Right renal cortex interstitium (tissue), 3 donors: ENCODE measurements at places on chromosomes 6 and 20. TPM values are rescaled to one million over a fixed set of nuclear protein-coding genes. Genes with fewer than 3 reads are reported as not detected.

ZBTB46 gene
- 14.5 TPM for polyA plus RNA-seq

GRCh38 chr6:112296122-112296521 is 41.8 kb upstream of the LAMA4 start:
- DNase-seq = no peak

- DNase-seq = no peak
Measured at GRCh38 chr20:34834459-34834893, 9.0 kb upstream of the NCOA6 start.

- DNase-seq = no peak
Measured at GRCh38 chr6:1695546-1696462, 86.1 kb downstream of the FOXC1 start.

- DNase-seq = no peak
Measured at GRCh38 chr6:116126032-116126431, at the start of gene COL10A1. Gene COL10A1, minus strand, starts transcription at chr6:116126132. Its CDS starts 640 bp downstream, at chr6:116125492.

DNA sequence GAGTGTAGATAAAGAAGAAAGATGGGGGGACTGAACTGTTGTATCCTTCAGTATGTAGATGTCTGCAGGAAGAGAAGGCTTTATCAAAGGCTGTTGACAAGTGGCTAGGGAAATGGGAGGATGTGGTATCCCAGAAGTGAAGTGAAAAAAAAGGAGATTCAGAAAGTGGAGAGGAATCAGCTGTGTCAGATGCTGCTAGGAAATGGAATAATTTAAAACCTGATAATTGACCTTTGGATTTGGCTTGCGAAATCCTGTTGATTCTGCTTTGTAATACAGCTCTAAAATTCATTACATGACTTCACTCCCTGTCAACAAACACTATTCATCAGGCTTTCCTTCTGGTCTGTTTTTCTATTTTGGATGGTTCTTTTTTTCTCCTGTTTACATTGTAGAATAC is 41.7 kb downstream of the PHF3 start:
- no peak for DNase-seq

- DNase-seq = no peak
Measured at GRCh38 chr6:111429571-111429970, 53.4 kb downstream of the REV3L start.

GTF3C6 gene
- polyA plus RNA-seq = 106 TPM

DNA sequence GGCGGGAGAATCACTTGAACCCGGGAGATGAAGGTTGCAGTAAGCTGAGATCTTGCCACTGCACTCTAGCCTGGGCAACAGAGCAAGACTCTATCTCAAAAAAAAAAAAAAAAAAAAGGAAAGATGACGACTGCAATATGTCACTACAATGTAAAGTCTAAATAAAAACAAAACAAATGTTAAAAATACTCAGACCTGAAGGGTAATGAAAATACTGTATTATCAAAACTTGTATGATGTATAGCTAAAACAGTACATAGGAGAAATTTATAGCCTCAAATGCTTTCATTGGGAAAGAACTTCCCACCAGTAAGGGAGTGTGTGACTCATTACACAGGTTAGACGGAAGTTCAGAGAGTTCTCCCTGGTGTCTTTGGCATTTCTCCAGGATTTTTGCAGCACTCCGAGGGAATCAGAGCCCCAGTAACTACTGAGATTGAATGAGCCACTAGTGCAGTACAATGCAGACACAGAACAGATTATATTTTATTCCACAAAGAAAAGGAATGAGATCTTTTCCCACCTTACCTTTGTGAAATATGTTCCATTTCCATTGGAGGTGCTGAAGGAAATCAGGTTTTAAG is 12.5 kb upstream of the RALGAPB start:
- peak; percentile 71 for DNase-seq

DNA sequence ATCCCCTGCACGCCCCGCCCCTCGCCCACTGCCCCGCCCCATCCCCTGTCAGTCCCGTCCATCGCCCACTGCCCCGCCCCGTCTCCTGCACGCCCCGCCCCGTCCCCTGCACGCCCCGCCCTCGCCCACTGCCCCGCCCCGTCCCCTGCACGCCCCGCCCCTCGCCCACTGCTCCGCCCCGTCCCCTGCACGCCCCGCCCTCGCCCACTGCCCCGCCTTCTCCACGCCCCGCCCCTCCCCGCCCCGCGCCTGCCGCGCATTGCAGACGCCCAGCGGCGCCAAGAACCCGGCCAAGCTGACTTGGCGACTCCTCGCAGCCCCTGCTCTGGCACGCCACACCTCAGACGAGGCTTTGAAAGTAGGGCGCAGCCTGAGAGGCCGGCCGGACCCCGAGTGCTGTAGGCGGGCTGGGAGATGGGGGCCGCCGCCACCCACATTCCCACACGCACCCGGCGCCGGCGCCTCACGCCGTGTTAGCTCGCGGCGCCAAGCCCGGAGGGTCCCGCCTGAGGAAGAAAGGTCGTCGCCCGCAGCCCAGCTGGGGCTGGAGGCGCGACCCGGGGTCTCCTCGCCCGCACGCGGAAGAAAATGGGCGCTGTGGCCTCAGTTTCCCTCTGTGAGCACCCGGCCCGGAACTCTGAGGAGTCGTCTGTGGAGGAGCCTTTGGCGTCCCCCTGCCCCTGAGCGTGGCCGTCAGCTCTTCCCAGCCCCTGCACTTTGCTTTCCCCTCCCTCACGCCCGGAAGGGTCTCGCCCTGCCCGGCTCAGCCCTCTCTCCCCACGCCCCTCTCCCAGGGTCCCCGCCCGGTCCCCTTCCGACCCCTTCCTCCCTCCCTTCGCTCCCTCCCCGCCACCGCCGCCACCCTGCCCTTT is at the start of gene RAD21L1:
TSS of gene RAD21L1 (plus strand) at position 262 of the 872 bp plus-strand sequence. CDS start 2,410 bp downstream, outside the sequence.
- DNase-seq = no peak

RGS17 gene
- polyA plus RNA-seq = 2.7 TPM

DAAM2 gene
- 24.9 TPM for polyA plus RNA-seq

NR2E1 gene
- not detected for polyA plus RNA-seq

NKAIN4 gene
- polyA plus RNA-seq = 21.1 TPM

- no peak for DNase-seq
Measured at GRCh38 chr6:99138445-99138844, 190.7 kb upstream of the FBXL4 start.

DNA sequence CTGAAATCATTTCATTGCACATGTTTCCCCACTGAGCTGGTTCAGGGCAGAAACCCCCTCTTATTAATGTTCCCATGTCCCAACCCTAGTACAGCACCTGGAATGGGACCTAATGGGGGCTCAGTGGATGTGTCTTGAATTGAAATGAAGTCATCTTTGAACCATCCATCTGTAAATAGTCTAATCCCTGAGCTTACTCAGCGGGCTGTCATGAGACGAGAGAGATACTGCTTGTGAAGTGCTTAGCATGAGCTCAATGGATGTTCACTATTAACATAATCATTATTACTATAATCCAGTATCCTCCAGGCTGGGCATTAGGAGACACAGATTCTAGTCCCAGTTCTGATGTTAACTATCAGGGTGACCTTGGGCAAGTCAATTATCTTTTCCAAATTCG is 106.6 kb upstream of the LRFN2 start:
- DNase-seq = no peak

PIGT gene
- 101 TPM for polyA plus RNA-seq

GRCh38 chr20:11403711-11404110 is 514.0 kb upstream of the BTBD3 start:
- DNase-seq = peak; percentile 38

- DNase-seq = no peak
Measured at GRCh38 chr6:112284603-112285002, 30.2 kb upstream of the LAMA4 start.

- no peak for DNase-seq
Measured at GRCh38 chr6:81950877-81951276, 198.4 kb upstream of the TENT5A start.

- no peak for DNase-seq
Measured at GRCh38 chr20:34940081-34940481, 15.5 kb downstream of the GSS start.

DNA sequence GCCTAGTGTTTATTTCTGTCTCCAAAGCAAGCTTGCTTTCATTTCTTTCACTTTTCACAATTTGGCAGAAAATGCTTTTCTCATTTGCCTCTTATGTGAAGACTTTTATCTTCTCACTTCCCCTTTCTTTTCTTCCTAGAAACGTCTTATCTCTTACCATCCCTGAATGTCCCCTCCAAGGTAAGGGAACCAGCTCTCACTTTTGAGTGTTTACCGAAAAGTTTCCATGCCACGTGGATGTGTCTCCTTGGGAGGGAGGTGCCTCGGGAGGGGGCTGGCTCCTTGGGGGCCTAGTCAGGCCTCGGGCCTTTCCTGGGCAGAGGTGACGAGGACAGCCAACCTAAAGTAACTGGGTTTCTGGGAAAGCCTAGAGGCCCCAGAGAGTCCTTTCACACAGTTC is 127.4 kb downstream of the CD24 start:
- no peak for DNase-seq

TMEM74B gene
- 2.6 TPM for polyA plus RNA-seq

HLA-A gene
- 202 TPM for polyA plus RNA-seq

GRCh38 chr6:1860756-1861348 is 251.1 kb downstream of the FOXC1 start:
- no peak for DNase-seq

DNA sequence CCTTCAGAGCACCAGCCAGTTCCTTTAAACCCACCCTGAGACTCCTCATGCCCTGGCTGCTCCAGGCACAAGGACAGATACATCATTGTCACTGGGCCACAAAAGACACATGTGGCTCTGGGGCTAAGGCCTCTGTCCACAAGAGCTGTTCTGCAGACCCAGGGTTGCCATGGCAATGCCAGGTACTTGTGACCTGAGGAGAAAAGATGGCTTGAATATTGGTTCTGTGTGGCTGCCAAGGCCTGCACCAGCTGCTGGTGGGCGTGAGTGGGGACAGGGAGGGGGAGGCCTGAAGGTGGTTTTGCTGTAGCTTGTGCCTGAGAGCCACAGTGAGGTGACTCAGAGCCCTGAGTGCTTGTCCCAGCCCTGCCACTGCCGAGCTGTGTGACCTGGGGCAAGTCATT is 31.8 kb downstream of the SAYSD1 start:
- no peak for DNase-seq

TRIM15 gene
- polyA plus RNA-seq = 0.26 TPM

GRCh38 chr20:62225820-62226635 is 6.0 kb upstream of the HRH3 start:
- DNase-seq = no peak

ZNF831 gene
- 0.10 TPM for polyA plus RNA-seq

ERVFRD-1 gene
- polyA plus RNA-seq = 0.22 TPM

DNA sequence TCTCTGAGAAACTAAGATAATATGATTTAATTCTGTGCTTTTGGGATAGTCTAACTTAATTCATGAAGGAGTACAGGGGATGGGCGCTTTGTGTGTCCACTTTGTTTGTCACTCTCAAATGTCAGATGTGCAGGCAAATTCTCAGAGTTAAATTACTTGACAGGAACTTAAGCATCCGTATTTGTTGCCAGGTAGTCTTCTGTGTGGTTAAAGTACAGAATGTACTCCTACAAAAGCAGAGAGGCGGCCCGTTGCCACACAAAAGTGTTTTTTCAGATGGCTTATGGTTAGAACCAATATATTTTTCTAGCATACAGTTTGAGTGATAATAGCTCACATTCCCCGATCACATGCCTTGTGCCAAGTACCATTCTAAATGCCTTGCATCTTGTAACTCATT is 234.4 kb downstream of the LAMA2 start:
- no peak for DNase-seq

DNA sequence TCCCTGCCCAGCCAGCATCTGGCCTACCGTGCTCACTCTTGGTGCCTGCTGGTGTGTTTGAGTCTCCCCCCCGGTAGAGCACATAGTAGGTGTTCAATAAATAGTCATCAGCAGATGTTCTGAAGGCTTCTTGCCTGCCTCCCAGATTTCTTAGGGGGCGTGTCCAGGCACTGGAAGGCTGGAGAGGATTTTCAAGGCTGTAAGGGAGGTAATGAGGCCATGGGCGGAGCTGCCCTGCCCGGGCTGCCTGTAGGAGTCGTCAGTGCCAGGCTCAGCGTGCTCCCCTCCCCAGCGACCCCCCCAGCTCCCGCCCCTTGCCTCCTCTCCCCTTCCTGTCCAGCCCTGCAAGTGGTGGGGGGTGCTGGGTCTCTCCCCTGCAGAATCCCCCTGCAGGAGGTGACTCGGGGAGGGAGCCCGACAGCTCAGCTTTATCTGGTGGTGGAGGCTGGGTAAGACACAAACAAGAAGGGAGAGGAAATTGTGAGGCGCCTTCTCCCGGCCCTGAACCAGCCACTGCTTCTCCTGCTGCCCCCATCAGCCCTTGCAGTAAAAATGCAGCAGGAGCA is 55.9 kb downstream of the BCAS4 start:
- no peak for DNase-seq

CALHM4 gene
- 0.94 TPM for polyA plus RNA-seq

DNA sequence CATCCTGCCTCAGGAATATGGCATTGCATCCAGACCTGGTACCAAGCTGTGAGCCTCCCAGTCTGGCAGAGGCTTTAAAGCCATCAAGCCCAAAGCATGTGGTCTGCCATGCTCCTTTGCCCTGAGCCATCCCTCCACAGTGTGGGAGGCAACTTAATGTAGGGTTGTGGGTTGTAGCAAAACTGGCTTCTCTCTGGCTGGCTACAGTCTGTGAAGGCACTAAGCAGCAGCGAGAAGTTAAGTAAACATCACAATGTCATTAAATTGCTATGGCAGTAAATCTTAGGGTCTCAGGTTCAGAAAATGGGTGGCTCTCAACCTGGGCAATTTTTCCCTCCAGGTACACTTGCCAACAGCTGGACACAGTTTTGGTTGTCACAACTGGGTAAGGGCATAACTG is 472.9 kb downstream of the PREX1 start:
- no peak for DNase-seq

MLIP gene
- polyA plus RNA-seq = 0.94 TPM

- DNase-seq = no peak
Measured at GRCh38 chr6:28583463-28583862, 57.8 kb downstream of the GPX5 start.

CRISP2 gene
- 0.15 TPM for polyA plus RNA-seq

DNA sequence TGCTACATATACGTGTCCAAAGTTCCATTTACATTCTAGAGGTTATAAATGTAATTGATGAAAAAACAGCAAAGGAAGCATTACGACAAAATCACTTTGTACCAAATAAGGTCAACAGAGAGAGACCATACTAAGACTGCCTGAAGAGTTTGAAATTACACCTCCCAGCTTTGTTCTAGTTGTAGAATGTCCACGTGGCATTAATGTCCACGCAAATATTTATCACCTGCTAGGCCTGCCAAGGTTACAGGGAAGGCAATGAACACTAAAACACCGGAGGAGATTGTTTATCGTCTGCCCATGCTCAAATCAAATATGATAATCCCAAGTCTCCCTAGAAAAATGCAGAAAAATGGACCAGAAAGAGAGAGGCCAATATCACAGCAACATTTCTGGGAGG is 6.2 kb downstream of the RALGAPA2 start:
- no peak for DNase-seq

GRCh38 chr6:153538491-153538890 is 407.4 kb upstream of the RGS17 start:
- DNase-seq = no peak

LGSN gene
- 0.52 TPM for polyA plus RNA-seq

HTR1E gene
- polyA plus RNA-seq = 0.43 TPM

GRCh38 chr6:157265635-157266034 is 57.7 kb downstream of the TMEM242 start:
- DNase-seq = no peak

CLPSL1 gene
- polyA plus RNA-seq = 1.8 TPM

- no peak for DNase-seq
Measured at GRCh38 chr6:79077715-79078074, 359 bp downstream of the PHIP start.

- DNase-seq = no peak
Measured at GRCh38 chr6:37488476-37488875, 11.2 kb downstream of the CCDC167 start.
